Activated T-helper 9 cell treated with anti-CD3 and anti-CD28 coated beads, Interleukin-2, amount 50 U/mL, for 16 hours (primary cell): ENCODE measurements at places on chromosomes 3 and 15.

- no peak for DNase-seq
Measured at GRCh38 chr15:71352125-71352524, 236.9 kb downstream of the THSD4 start.

DNA sequence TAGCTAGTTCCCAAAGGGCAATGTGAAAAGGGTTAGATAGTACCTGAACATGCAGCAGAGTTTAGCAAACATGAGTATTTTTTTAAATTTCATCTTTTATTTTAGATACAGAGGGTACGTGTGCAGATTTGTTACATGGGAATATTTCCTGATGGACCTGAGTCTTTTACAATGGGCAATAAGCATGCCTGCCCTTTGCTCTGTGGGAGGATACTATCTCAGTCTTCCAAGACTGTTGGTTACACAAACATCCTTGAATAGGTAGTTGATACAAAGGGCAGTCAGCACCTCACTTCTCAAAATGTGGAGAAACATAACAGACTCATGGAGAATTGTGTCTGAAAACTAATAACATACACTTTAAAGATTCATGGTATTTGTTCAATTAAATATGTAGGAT lies 103.3 kb downstream of the GOLIM4 start:
- DNase-seq: no peak

- DNase-seq: no peak
Measured at GRCh38 chr3:126367316-126367805, 10.2 kb upstream of the KLF15 start.

DNA sequence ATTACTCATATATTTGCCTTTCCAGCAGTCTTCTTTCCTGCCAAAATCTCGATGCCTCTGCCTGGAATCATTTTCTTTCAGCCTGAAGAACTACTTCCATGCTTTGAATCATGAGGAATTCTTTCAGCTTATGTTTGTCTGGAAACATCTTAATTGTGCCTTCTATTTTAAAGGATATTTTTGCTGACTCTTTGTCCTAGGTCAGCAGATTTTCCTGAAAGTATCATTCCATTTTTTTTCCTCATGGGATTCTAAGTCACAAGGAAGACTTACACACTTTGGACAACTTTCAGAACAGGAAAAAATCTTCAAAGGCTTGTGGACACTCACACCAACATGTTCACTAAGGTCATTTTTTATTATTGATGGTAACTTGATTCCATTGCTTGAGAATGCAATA lies 10.1 kb downstream of the PRR23E start:
- no peak for DNase-seq

DNA sequence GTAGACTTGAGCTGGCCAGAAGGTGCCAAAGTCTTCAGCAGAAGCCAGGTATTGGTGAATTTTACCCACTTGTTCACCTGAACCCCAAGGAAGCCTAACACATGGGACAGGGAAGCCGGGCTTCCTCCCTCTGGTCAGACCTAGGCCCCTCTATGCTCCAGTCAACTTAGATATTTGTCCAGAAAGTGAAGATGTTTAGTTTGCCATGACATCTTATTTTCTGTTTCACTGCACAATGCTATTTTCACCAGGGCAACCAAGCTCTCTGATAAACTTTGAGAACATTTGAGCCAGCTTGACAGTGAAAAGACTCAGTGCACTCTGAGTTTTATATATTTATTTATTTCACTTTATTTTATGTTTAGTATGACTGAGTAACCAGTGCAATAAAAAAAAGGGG lies 71.0 kb downstream of the SOX14 start:
- DNase-seq: no peak
